ENCODE measurements at places on chromosomes 16 and 17. TPM values are rescaled to one million over a fixed set of nuclear protein-coding genes. Genes with fewer than 3 reads are reported as not detected.

- peak overlapping the region; percentile 56 for H3K27ac ChIP-seq
- H3K4me1 ChIP-seq: no peaks in the 10 kb centered on the region
- no peaks in the 10 kb centered on the region for H3K36me3 ChIP-seq
- H3K27me3 ChIP-seq: peaks cover 6% of the 10 kb centered on the region
- peak overlapping the region; percentile 68 for H3K4me3 ChIP-seq
- DNase-seq: peak; percentile 64
Observed at GRCh38 chr17:70169709-70170597, 621 bp downstream of the KCNJ2 start.

Gene C16orf54
- 0.95 TPM for total RNA-seq

Gene NOS2
- total RNA-seq: 0.83 TPM

Gene CPNE7
- not detected for total RNA-seq
